Myocyte (in vitro differentiated cells): ENCODE measurements at places on chromosomes 2 and 18.
A peak's percentile ranks its signal among the peaks of the same experiment; 100 is the strongest.

DNA sequence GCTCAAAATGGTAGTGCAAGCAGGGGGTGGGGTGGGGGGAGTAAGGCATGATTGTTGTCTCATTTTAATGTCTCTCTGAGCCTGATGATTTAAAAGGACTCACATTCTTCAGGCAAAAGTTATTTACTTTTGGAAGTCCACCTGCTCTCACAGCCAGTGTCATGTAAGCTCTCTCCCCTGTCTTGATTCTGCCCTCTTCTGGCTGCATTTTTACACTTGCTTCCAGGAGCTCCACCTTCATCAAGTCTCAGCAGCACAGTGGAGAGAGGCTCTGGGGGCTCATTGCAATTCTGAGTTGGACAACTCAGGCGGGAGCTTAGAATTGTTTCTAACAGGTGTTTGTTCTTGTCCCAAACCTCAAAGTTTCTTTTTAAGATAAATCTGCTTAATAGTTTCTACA, 39.2 kb downstream of the GNAL start:
- peak; percentile 30 for DNase-seq

DNA sequence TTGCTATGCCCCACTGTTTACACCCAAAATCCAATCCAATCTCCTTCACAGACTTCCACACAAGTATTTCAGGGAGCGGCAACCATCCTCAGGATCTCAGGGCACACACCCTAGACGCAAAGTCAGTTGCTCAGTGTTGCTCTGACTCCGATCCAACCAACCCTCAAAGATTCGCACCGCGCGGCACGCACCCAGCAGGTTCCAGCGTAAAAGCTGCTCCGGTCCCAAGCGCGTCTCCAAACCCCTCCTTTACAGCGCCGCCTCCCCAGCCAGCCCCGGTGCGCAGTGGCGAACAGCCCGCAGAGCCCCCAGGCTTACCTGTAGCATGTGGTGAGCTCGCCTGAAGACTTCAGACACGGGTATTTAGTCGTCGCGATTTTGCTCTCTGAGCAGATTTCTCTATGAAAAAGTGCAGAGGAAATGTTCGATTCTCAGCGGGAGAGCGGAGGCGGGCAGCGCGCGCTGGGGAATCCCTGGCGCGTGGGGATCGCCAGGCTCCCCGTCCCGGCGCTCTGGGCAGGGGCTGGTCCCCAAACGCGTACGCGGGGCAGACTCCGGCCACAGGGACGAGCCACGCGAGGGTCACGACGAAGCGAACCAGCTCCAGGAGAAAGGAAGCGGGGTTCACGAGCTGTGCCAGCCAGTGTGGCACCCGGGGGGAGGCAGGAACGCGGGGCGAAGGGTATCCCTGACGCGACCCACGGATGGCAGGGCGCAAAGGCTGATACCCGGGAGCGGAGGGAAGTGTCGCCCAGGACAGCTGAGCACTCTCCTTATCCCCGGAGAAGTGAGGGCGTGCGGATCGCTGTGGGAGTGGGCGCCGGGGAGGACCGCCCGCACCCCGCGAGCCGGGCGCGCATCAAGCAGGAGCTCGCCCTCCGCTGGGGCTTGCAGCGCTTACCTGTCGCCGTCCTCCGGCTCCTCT, 650 bp downstream of the CCBE1 start:
- DNase-seq = peak; percentile 65

DNA sequence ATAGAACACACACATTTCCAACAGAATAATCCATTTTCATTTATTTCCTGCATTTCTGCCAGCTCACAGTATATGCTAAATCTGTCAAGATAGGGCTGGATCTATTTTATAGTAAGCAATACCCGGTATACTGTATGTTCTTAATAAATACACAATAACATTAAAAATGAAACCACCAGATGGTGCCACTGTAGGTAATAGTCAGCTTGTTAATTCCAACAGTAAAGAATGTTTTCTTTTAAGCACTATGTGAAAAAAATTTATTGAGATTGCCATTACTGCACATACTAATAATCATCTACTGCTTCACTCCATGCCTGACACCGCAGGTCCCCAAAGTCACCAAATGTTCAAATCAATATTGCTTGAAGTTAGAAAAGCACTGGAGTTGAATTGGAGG, 131.5 kb upstream of the PGAP1 start:
- DNase-seq = no peak

GRCh38 chr18:56715121-56715520, 64.0 kb downstream of the WDR7 start:
- DNase-seq = no peak

GRCh38 chr2:8644605-8645175, 37.2 kb upstream of the ID2 start:
- DNase-seq = no peak

DNA sequence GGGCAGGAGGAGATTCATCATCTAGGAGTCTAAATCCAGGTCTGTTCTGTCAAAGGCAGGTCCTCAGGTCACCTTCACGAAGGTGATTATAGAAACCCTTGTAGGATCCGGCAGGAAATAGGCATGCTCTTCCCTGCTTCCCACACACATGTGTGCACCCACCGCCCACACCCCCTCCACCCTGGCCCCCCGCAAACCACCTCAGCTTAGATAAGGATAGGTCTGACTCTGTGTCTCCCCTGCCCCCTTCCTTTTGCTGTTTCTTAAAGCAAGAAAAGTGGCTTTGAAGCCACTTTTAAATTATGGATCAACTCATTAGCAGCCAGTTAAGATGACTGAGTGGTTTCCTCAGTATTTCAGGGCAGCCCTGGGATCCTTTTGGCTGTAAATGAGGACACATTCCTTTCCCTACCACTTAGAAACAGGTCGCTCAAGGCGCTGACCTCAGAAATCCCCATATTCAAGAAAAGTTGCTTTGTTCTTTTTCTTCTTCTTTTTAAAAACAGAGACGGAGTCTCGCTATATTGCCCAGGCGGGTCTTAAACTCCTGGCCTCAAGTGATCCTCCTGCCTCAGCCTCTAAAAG, 14.5 kb upstream of the CIB4 start:
- DNase-seq = no peak

DNA sequence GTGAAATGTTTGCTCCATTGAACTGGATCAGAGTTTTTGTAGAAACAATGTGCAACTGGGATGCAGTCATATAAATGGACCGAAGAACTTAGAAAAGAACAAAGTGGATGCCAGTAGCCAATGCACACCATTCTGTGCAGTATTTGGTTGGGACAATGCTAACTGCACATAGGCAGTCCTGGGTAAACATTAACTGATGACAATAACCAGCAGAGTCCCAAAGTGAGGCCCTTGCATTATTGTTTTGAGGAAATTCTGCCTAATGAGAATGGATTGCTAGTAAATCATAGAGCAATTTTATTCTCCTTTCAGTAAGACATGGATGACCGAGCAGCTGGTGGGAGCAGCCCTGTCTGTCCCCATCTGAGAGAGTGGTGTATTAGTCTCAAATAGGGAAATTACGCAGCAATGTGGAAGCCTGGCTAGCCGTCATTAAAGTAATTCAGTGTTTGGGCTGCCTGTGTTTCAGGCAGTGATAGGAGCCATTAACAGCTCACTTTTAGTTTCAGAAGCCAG, 94.9 kb downstream of the KCTD1 start:
- no peak for DNase-seq

DNA sequence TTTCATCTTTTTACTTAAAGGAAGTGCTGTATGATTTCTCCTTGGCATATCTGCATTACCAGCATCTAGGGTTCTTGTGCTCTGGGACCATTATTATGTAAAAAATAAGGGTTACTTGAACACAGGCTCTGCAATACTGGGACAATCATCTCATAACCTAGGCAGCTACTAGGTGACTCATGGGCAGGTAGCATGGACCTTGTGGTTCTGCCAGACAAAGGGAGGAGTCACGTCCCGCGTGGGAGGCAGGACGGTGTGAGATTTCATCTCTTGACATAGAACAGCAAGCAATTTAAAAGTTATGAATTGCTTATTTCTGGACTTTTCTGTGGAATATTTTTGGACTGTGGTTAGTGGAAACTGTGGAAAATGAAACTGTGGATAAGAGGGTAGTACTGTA, 34.1 kb downstream of the ASAP2 start:
- DNase-seq = no peak

DNA sequence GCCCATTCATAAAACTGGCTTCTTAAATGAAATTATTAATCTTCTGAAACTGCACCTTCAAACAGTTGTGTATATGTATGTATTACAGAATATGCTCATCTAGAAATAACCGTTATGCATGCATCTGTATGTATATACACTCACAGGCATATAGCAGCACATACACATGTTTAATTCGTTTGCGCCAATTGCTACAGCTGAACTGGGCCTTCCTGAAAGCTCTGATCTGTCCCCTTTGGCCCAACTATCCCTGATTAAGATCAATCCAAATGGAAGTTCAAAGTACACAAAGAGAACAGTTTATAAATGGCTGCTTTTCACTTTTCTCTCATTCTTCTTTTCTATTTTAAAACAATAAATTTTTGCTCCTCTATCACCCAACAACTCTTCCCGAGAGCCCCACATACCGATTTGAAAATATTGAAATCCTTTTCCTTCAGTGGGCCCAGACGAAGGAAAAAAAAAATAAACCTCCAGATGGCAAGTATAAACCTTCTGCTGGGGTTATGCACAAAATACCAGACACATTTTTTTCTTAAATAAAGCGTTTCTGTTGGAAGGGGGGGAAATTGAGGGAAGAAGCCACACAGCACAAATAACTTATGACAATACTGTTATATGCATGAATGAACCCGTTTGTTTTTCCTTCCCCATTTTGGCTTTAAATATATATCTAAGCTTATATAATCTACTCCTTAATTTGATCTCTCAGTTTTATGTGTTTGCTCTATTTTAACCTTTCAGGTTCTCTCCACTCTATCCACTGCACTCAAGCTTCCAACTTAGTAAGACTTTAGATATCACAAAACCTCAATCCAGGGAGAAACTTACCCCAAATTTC, 267.3 kb downstream of the TCF4 start:
- peak; percentile 43 for DNase-seq

DNA sequence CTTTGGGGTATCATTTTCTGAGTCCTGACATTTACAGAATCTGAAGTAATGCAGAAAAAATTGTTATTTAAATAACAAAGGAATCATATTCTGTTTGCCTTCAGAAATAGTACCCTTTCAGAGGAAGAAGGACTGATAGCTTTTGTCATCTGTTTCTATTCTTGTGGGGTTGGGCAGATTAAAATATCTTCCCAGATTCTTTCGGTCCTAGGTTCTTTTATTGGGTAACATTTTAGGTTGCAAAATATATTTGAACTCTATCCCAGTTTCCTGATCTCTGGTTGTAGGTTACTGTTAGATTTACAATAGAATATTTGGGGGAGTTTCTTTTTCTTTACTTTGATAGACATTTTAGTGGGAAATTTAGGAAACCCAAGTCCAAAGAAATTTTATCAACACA, 550.5 kb downstream of the SPAG16 start:
- DNase-seq = peak; percentile 15

- no peak for DNase-seq
Observed at GRCh38 chr2:75033516-75033915, 75.1 kb downstream of the POLE4 start.

DNA sequence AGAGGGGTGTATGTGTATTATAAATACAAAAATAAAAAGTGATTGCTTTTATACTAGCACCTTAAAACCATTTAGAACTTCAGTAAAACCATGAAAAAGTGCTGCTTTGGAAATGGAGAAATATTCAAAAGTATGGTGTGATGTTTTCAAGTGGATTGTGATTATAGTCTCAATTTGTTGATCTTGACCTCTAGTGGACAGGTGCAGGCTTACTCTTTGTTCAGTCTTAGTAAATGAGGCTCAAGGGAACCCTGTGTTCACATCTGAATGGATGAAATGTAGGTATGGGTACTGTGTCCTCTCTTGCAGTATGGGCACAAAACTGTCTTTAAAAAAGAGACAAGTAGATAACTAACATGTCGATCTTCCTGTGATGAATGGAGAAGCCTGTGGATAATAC, 145.8 kb downstream of the MCFD2 start:
- no peak for DNase-seq

GRCh38 chr18:48575301-48575657, 36.4 kb downstream of the CTIF start:
- DNase-seq = no peak

- no peak for DNase-seq
Observed at GRCh38 chr18:50573679-50574078, 13.8 kb downstream of the MAPK4 start.

DNA sequence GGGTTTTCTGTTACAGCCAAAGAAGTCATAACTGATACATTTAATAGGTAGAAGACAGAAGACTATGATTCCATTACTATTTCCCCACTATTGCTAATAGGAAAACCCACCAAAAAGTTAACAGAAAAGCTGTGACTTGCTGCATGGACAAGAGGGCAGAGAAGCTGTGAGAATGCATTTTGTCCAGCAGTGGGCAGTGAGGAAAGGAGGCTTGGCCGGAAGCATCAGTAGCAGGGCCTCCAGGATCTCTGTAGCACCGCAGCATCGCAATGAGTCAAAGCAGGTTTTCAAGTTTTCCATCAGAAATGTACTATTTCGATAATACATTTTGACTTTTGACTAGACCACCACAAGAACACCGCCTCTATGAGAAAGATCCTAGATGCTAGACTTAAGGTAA, 24.9 kb downstream of the MYO5B start:
- no peak for DNase-seq
